GM23338 (cell line): ENCODE measurements at places on chromosomes 13 and 19.
A peak's percentile ranks its signal among the peaks of the same experiment; 100 is the strongest.

DNA sequence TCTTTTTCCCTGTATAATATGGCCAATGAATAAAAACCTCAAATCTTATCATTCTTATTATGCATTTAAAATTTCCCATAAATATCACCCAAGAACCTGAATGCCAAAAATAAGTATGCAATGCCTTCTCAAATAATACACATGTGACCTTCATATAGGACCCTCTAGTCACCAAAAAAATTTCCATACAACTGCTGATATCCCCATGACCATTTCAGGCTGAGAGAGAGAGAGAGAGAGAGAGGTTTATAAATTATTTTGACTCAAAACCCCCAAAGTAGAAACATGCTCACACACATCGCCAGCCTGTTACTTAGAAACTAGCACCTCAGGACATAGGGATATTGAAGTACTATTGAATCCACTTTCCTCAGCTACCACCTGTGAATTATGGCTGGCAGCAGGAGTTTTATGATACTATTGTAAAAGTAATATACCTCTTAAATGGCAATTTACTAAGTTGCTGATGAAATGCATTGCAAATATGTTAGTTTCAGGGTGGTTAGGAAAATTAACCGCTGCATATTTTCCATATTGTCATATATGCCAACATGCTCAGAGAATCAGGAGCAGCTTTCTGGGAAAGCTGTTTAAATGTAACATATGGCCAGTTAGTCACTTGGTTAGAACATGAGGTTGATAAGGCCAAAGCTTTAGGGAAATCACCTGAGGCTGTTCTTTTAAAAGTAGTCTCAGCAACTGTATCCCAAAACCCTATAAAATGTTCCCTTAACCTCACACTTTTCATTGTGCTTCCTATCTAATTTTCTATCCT lies 230.8 kb downstream of the DCT start:
- no peak for DNase-seq

GRCh38 chr19:11580116-11580515 lies 2.7 kb upstream of the ACP5 start:
- DNase-seq, result no peak

DNA sequence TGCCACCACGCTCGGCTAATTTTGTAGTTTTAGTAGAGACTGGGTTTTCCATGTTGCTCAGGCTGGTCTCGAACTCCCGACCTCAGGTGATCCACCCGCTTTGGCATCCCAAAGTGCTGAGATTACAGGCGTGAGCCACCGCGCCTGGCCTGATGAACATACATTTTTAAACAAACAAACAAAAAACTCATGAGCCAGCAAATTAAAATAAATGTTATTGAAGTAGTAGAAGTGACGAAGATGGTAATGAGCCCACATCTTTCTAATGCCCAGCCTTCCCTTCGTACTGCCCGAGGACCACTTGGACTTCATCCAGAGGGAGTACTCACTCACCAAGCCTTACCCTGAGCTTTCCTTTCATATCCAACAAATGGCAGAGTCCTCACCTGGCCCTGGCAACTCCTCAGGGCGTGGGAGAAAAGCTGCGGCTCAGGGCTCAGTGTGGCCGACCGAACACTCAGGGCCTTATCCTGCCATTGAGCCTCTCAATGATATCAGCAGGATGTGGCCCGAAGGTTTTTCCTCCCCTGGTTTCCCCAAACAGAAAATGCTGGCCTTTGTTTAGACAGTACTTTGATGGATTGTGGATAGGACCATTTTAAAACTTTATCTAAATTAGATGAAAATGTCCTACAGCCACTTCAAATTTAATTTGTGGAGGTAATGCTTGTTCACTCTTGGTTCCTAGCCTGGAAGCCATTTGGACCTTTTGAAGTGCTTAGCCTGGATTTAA lies 22.8 kb upstream of the ABCC4 start:
- no peak for DNase-seq

DNA sequence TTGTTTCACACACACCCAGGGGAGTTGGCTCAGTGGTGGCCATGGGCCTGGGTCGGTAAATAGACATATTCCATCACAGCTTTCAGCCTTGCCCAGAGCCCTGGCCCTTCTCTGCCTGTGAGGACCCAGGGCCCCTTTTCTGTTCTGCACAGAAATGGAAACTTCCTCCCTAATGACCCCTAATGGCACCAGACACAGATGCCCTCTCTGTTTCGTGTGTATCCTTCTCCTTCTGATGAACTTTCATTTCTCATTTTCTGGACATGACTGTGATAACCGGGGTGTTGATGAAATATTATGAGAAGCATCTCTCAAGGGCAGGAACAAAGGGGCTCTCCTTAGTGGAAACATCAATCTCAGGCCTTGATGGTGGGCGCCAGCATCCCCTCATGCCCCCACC lies 12.8 kb downstream of the LILRA1 start:
- DNase-seq, result no peak

- no peak for DNase-seq
Observed at GRCh38 chr13:43911278-43911677, 31.6 kb downstream of the LACC1 start.

GRCh38 chr13:20525144-20525600 lies 485 bp downstream of the CRYL1 start:
- peak; percentile 66 for DNase-seq

- DNase-seq, result peak; percentile 64
Observed at GRCh38 chr13:31011193-31011860, 78.9 kb downstream of the TEX26 start.

DNA sequence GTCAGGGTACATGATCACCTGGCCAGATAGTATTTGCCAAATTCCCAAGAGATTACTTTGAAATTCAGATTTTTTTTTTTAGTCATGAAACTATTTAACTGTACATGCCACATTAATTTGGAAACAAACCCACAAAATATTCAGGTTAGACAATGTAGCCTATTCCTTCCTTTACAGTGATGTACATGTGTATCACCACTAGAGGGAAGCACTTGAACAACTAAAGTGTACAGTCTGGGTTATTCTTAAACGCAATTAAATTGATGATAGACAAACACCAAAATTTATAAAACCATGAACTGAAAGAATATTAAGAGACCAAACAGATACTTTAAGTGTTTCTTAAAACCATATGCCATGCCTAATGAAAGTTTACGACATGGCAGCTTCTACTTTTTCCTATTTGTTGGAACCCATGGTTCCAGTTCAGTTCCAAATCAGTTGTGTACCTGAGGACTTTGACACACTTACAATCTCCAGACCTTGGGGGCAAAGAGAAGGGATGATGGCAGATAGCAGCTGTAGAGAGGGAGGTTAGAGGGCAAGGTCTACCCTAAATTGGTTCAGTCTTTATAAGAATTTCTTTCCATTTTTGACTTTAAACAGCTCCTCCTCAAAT lies 52.8 kb downstream of the TNFSF13B start:
- peak; percentile 70 for DNase-seq

- DNase-seq, result no peak
Observed at GRCh38 chr13:37534676-37535075, 63.9 kb downstream of the POSTN start.

DNA sequence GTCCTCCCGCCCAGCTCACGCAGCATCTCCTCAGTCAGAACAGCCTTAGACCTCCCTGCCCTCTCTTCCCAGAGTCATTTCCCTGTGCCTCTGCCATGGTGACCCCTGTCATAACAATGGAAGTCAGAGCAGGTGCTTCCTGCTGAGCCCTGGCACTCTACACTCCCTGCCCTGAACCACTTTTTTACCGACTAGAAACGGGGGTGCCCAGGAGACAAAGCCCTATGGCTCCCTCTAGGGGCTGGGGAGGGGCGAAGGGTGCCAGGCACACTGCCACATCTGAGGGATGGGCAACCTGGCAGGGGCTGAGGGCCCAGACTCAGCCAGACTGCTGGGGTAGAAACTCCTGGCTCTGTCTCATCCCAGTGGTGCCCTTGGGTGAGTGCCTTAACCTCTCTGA lies 16.4 kb downstream of the ZNF574 start:
- peak; percentile 82 for DNase-seq

DNA sequence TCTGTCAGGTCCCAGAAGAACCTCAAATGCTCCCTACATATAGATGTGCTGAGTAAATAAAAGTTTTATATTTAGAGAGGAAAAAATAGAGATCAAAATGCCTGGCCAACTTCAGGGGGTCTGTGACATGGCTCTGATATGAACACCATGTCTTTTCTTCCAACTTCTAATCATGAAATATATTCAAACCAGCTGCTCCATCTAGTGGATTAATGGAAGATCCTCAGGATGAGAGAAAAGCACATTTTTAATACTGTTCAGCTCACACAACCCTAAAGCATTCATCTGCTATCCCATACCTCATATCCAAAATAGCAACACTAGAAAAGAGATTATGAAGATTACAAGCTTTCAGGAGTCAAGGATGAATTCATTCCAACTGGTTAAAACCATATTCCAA lies 56.0 kb upstream of the DOCK9 start:
- DNase-seq, result peak; percentile 51

DNA sequence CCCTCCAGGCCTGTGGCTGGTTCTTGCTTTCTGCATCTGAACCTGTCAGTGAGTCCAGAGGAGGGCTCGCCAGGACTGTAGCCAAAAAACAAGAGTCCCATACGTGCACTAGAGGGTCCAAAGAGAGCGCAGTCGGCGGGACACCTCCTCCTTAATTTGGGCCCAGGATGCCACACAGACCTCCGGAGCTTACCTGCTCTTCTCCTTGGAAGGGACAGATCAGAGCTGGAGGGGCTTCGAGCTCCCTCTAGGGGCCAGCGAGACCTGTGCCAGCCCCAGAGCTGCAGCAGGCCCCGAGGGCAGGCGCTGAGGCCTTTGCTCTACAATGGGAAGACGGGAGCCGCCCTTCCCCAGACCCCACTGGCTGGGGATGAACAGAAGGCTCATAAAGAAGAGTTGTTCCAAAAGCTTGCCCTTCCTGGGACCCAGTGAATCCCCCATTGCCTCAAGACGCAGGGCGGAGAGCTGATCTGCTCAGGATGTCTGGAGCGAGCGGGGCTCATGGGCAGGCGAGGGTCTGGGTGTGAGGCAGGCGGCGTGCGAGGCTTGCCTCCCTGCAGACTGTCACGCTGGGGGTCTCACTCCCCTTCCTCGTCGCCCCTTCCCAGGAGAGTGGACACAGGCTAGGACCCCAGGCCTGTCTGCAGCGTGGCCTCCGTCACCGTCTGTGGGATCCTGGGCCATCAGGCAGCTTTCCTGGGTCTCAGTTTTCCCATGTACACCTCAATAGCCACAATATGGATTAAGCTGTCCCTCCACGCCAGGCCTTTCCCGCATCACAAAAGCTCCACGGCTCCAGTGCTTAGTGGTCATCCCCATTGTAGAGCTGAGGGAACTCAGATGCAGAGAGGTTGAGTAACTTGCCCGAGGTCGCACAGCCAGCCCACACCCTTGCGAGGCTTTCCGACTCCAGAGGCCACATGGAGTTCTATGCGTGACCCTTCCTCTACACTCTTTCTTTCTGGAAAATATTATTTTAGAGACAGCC lies 46.9 kb upstream of the VSTM2B start:
- peak; percentile 87 for DNase-seq

DNA sequence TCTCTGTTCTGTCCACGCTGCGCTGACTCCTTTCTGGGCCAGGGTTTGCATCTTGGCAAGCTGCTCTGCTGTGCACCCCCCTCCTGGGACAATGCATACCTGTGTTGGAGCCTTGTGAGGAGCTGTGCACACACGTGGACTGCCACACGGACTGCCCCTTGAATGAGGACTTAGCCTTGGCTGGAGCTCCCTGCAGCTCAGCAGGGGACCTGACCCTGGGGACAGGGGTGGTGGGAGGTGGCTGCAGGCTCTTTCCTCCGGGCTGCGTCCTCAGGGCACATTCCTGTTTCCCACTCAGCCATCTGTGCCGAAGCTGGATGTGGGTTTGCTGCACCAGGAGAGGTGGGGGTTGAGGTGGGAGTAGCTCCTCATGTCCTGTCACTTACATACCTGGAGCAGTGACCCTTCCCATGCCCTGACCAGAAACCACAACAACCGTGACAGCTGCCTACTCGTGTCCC lies 8.2 kb downstream of the RAB11B start:
- DNase-seq, result no peak
